ENCODE measurements at places on chromosomes 1 and 21.

DNA sequence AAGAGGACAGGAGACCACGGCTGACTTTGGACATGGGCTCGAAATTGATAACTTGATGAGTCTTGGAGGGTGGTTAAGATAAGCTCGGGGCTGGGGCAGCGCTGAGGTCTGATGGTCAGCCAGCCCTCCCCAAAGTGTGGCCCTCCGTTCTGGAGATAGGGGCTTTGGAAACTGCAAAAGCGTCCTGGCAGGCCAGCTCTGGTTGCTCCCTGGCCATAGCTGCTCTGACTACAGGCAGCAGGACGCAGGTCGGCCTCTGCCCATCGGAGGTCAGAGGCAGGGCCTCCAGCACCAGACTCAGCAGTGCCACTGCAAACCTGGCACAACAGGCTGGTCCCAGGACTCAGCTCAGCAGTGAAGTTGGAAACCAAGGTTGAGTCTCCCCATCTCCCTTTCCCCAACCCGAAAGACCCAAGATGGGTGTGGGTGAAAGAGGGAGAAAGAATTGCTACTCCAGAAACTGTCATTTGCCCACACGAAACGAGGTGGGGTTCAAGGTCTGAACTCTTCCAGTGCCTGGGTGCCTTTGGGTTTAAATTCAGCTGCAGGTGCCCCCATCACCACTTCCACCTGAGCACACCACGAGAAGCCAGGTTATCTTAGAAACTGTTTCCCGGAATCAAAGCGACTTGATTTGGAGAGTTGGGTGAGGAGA is 4.8 kb downstream of the SIM2 start:
- DNase-seq: no peak

DNA sequence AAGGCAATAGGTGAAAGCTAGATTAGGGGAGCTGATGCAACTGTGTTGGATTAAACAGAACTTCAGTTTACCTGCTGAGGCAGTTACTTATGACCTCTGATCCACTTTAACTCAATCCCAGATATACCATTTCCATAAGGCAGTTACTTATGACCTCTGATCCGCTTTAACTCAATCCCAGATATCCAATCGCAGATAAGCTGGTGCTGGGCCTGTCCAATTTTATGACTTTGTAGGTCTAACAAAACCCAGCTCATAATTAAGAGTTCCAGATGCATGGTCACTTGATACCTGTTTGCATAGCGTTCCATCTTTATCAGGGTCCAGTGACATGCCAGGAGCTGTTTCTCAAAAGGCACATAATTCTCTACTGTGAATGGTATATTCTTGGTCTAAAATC is 396.0 kb downstream of the AGBL4 start:
- no peak for DNase-seq

GRCh38 chr1:43315963-43316737 is 15.4 kb downstream of the TIE1 start:
- DNase-seq: no peak

DNA sequence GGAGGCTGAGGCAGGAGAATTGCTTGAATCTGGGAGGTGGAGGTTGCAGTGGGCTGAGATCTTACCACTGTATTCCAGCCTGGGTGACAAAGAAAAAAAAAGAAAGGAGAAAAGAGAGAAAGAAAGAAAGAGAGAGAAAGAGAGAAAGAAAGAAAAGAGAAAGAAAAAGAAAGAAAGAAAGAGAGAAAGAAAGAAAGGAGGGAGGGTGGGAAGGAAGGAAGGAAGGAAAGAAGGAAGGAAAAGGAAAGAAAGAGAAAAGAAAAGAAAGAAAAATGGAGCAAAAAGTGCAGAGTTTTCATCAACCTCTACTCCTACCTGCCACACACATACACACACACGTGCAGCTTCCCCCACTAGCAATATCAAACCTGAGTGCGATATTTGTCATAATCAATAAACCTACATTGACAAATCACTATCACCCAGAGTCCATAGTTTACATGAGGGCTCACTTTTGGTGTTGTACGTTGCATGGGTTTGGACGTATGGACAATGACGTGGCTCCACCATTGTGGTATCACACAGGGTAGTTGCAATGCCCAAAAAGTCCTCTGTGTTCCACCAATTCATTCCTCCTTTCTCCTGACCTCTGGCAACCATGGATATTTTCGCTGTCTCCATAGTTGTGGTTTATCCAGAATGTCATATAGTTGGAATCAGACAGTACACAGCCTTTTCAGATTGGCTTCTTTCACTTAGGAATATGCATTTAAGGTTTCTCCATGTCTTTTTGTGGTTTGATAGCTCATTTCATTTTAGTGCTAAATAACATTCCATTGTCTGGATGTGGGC is 36.5 kb downstream of the EVA1C start:
- no peak for DNase-seq

GRCh38 chr1:84121360-84121759 is 22.7 kb upstream of the PRKACB start:
- no peak for DNase-seq

DNA sequence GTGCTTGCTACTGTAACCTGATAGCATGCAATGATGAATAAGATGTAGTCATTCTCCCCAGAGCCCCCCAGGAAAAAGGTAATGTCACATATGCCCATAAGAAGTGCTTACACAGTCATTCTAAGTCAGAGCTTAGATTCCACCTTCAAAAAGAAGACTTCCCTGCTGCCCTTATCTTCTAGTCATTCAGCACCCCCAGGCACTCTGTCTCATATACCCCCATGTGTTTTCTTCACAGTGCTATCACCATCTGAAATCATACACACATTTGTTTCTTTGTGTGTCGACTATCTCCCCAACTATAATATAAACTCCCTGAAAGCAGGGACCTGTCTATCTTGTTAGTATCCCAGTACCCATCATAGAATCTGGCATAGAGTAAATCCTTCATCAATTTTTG is 16.2 kb upstream of the OTUD3 start:
- DNase-seq: no peak

GRCh38 chr1:246784621-246785493 is 60.6 kb downstream of the SCCPDH start:
- DNase-seq: no peak

DNA sequence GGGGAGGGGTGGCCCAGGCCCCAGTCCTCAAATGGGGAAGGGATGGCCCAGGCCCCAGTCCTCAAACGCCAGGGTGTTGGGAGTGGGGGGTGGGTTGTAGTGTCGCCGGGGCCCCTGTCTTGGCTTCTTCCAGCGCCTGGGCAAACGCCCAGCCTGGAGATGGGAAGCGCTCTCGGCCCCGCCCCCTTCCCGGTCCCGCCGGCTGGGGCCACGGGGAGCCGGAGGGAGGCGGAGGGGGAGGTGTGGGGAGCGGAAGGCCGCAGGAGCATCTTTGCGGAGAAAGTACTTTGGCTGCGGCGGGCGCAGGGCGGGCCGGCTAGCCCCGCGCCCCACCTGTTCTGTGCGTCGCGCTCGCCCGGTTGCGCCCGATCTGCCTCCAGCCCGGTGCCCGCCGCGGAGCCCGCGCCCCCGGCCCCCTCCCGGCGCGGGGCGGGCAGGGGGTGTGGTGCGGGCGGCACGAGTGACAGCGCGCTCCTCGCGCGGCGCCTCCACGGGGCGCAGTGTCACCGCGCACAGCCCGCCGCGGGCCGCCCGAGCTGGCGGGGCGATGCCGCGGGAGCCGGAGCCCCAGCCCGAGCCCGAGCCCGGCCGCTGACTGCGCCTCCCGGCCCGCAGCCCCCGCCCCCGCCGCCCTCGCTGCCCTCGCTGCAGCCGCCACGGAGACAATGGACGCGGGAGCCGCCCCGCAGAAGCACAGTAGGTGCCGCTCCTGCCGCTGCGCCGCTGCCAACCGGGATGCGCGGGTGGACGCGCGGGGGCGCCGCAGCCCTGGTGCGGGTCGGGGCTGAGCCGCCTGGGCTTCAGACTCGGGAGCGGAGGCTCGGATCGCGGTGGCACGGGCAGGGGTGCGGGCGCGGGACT is 31.1 kb upstream of the PEX10 start:
- peak; percentile 20 for DNase-seq

DNA sequence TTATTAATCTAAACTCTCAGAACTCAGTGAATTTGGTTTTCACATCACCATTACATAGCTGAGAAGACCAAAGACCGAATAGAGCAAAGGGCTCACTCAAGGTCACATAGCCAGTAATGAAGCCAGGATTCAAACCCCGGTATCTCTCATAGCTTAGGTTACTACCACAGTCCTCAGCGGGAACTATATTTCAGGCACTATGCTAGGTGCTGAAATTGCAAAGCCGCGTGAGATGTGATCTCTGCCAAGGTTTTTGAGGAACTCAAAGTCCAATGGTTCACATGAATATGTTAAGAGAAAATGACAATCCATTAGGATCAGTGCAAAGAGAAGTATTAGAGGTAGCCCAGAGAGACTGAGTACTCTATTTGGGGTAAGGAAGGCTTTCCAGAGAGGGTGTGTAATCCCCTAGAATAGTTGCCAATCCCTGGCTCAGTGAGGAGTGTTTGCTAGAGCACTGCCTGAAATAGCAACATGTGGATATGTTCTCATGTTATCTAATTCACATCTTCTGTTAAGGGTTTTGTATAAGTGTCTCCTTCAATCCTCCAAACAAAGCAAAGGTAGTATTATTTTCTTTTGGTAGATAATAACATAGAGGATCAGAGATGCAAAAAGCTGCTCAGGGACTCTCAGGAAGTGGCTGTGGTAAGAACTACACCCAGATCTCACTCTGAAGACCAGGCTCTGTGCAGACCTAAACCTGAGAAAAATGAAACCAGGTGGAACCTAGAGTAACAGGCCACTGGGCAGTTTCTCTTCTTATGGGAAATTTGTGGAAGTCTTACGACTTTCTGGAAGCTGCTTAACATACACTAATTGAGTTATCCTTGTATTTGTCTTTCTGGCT is 93.1 kb upstream of the C8B start:
- no peak for DNase-seq

- peak; percentile 60 for DNase-seq
These were observed 1.3 kb downstream of the TGFBR3 start for GRCh38 chr1:91884459-91885212.

DNA sequence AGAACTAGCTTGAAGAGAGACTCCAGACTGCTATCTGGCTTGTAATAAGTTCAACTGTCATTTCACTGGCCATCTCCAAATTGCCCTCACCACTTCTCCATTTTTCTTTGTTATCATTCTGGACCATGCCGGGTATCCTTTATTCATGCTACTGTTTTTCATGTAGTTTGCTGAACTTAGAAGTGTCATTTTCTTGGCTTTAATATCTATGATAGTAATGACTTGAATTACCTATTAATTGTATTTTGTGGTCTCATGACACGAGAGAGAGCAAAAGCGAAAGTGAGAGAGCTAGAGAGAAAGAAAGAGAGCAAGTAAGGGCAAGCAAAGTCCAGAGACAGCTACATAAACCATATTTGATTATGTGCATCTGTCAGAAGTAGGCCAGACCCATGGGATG is 184.9 kb upstream of the ATP1B1 start:
- no peak for DNase-seq

- DNase-seq: peak; percentile 9
These were observed at the start of gene RXRG for GRCh38 chr1:165444897-165445370. TSS of gene RXRG (minus strand) at chr1:165445126. CDS start at chr1:165444893, 233 bp downstream.

DNA sequence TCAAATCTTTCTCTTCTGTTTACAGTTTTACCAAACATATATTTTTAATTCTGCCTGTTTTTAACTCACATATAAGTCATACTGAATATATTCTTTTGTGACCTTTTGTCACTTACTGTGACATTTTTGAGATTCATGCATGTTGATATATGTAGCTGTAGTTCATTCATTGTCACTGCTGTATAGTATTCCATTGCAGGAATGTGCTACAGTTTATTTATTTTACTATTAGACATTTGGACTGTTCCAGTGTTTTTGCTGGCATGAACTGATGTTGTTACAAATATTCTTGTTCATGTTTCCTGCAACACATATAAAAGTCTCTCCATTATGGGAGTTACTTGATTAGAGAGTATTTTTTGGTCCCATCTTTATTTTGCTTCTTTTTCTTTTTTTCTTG is 174.9 kb downstream of the DHRS3 start:
- no peak for DNase-seq

DNA sequence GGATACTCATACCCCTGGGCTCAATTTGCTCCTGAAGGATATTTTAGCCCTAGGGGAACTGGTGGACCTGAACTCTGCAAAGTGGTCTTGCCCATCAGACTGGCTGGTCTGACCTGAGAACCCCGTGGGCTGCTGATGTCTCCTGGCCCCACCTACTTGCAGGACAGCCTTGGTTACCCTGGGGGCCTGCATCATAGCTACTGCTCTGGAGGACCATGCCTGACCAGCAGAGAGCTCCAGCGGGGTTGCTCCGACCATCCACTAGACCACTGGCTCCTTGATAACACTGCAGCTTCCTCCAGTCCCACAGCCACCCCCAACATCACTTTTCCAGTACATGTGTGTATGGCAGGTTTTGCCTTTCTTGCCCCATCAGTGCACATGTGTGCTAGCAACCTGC is 331.6 kb upstream of the BRINP3 start:
- no peak for DNase-seq

- no peak for DNase-seq
These were observed 4.7 kb downstream of the OR2B11 start for GRCh38 chr1:247453245-247453644.

DNA sequence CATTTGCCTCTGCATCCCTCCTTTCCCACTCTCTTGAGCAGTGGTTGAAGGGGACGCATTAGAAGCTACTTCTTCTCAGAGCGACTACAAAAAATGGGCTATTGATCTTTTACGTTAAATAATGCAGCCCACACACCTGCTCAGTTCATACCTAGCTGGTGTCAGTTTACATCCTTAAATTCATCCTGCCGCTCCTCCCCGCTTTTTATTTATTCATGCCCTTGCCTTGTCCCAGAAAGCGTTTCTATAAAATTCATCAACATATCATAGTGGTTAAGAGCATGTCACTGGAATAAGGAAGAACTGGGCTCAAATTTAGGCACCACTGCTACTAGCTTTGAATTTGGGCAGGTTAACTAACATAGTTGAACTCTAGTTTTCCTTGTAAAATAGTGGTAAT is 66.0 kb upstream of the TINAGL1 start:
- no peak for DNase-seq

DNA sequence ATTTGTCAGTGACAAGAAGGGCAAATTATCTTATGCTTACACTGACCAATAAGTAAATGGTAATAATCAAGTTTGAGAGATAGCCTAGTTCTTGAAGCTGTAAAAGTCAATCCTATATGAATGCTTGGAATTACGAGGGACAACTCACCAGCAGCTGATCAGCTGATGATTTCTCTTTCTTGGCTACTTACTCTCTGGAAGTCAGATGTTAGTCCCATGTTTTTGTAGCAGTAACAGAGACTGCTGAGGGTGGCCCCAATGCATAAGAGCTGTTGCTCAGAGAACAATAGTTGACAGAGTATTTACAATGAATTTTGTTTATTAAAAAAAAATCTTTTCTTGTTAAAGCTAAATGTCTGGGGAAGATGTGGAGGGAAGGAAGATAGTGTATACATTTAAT is 39.3 kb downstream of the CD160 start:
- DNase-seq: no peak

DNA sequence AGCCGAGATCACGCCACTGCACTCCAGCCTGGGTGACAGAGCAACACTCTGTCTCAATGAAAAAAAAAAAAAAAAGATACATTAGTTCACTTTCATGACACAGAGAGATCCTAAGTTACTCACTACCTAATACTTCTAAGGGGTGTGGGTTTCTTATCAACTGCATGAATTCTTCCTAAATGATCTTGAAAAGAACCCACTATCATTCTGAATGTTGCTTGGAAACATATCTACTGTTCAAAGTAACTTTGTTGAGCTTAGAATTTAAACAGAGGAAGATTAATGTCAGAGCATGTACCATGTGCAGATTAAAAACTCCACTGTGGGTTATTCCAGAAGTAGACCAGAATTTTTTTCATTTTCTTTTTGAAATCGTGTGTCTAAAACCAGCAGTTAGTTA is 241.5 kb downstream of the LTN1 start:
- no peak for DNase-seq

GRCh38 chr1:184426278-184426674 is 39.4 kb downstream of the C1orf21 start:
- no peak for DNase-seq
